Neural progenitor cell (in vitro differentiated cells): ENCODE measurements at places on chromosomes 5 and 9.

DNA sequence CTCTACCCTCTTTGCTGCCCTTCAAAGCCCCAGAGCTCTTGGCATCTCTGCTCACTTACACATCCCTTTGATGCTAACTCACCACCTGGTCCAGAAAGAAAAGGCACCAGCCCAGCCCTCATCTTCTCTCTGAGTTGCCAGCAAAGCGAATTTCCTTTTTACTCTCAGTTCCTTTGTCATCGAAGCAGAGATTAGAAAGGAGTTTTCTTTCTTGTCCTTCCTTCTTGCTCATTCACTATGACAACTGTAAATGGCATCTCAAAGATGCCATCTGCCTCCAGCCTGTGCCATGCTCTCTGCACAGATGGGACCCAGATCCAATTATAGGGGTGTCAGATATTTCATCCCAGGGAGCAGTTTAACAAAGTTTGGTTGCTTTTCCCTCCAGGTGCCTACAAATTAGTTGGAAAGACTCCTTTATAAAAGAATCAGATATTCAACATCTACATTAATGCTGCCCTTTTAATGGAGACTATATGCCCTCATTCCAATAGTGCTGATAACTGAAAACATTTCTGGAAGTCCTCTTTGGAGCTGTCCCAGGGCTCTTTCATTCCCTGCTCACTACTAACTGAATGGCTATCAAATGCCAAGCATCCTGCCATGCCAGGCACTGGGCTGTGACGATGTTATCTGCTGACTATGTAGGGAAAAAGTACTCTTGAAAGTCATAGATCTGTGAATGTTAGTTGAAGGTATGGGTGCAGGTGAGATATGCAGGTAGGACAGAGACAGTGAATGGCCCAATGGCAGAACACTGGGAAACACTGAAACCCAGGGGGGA is 58.9 kb downstream of the SUSD1 start:
- H3K36me3 ChIP-seq = no peaks in the 10 kb centered on the region
- peaks cover 27% of the 10 kb centered on the region for H3K4me1 ChIP-seq
- H3K27ac ChIP-seq = no peak overlapping the region
- H3K27me3 ChIP-seq = no peaks in the 10 kb centered on the region
- no peak for DNase-seq

- H3K27ac ChIP-seq = no peak overlapping the region
- no peaks in the 10 kb centered on the region for H3K4me1 ChIP-seq
- H3K4me3 ChIP-seq = no peak overlapping the region
- DNase-seq = no peak
- no peaks in the 10 kb centered on the region for H3K36me3 ChIP-seq
Observed at GRCh38 chr5:85538362-85538761, 1079.4 kb upstream of the COX7C start.

DNA sequence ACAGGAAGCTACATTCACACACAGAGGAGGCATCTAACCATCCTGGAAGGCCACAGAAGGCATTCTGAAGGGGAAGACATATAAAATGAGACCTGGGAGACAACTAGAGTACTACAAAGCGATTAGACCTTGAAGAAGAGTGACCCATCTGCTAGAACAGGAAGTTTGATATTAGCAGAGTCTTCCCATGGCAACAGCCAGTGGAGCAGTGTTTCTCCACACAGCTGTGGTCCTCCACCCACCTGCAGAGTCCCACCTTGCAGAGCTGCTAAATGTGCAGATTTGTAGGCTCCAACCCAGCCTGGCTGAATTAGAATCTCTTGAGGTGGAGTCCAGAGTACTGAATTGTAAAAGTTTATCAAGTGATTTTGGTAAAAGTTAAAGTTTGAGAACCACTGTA is 267.0 kb downstream of the CETN3 start:
- no peak overlapping the region for H3K27ac ChIP-seq
- H3K27me3 ChIP-seq = no peaks in the 10 kb centered on the region
- no peaks in the 10 kb centered on the region for H3K36me3 ChIP-seq
- no peaks in the 10 kb centered on the region for H3K4me1 ChIP-seq
- DNase-seq = no peak

GRCh38 chr5:77356740-77357139 is 135.4 kb downstream of the WDR41 start:
- no peak overlapping the region for H3K27ac ChIP-seq
- no peak overlapping the region for H3K4me3 ChIP-seq
- H3K36me3 ChIP-seq = no peaks in the 10 kb centered on the region
- no peaks in the 10 kb centered on the region for H3K4me1 ChIP-seq
- no peak for DNase-seq
- H3K27me3 ChIP-seq = no peaks in the 10 kb centered on the region
